Thoracic aorta (tissue), 2 donors: ENCODE measurements at places on chromosomes 1 and 21. TPM values are rescaled to one million over a fixed set of nuclear protein-coding genes. Genes with fewer than 3 reads are reported as not detected.

Gene TRIM46
- 5.8 TPM for total RNA-seq

Gene TMEM125
- 0.63 TPM for total RNA-seq

Gene OR6N1
- total RNA-seq = not detected

Gene ENAH
- total RNA-seq = 111 TPM

Gene TNFRSF18
- total RNA-seq = 1.3 TPM

Gene NPHS2
- not detected for total RNA-seq

Gene PAX7
- not detected for total RNA-seq

Gene GPATCH2
- 20.5 TPM for total RNA-seq

Gene ITLN2
- total RNA-seq = not detected

Gene TMEM200B
- 31.4 TPM for total RNA-seq
